Thyroid gland (tissue), 4 donors: ENCODE measurements at places on chromosomes 16 and 17. TPM values are rescaled to one million over a fixed set of nuclear protein-coding genes. Genes with fewer than 3 reads are reported as not detected.

- DNase-seq, result no peak
Measured at GRCh38 chr16:4908854-4909401, 28.0 kb downstream of the PPL start.

GRCh38 chr17:78360371-78361224, 721 bp upstream of the SOCS3 start:
- peak; percentile 95 for DNase-seq

GRCh38 chr16:35711958-35712357, 2252.5 kb downstream of the TP53TG3F start:
- DNase-seq, result no peak

- DNase-seq, result no peak
Measured at GRCh38 chr16:25966172-25967097, 274.7 kb downstream of the HS3ST4 start.

GRCh38 chr16:67286441-67287235, 7.3 kb downstream of the PLEKHG4 start:
- DNase-seq, result no peak

- DNase-seq, result no peak
Measured at GRCh38 chr16:28125592-28125991, 62.1 kb upstream of the GSG1L start.

DNA sequence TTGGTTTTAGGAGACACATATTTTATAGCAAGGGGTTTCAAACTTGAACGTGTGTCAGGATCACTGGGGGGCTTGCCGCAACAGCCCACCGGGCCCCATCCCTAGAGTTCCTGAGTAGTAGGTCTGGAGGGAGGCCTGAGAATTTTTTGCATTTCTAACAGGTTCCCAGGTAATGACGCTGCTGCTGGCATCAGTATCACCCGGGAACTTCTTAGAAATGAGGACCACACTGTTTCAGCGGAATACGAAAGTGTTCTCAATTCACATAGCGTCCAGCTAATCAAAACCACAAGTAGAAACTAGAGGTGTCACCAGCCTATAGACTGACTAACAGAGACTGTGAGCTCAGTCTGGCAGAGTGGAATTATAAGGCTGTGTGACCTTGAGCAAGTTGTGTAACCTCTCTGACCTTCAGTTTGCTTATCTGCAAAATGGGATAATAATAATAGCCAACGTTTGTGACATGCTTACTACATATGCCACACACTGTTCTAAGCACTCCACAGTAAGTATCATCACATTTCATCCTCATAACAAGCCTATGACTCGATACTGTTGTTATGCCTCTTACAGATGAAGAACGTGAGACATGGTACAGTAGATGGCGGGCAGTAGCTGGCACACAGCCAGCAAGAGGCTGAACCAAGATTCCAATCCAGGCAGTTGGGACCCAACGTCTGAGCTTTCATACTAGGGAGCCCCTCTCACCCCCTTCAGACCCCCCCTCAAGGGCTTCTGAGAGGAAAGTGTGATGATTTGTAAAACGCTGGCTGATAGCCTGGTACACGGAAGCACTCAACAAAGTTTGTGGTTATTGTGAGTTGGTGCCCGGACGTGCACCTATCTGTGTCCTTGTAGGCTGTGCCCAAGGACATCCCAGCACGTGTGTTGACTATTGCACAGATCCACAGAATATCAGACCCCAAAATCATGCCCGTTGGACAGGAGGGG, 4.6 kb upstream of the ICAM2 start:
- peak; percentile 31 for DNase-seq

DNA sequence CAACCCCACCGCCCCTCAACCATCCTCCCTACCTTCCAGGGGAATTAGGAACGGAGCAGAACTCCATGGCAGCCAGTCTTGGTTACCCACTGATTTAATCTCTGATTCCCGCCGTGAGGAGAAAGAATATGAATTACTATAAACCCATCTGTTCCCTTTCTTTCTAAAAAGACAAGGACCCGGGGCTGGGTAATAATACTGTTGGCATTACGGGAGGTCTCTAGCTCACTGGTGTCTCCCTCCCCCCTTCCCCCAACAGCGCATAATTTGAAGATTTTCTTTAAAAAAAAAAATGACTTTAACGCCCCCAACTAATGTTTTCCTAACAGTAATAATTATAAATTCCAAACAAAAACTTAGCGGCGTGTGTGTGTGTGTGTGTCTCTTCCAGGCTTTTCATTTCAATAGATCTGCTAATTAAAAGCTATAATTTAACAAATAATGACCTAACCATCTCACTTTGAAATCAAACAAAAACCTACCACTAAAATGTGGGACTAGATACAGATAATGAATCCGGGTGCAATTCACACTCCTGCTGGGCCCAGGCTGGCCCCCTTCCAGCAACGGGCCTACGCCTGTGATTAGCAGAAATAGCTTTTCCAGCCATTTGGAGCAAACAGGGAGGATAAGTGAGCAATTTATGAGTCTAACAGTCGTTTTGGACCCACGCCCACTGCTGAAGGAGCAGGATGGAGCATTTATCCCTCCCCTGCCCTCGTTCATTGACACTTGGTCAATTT, 18.2 kb upstream of the BHLHA9 start:
- no peak for DNase-seq

- DNase-seq, result peak; percentile 38
Measured at GRCh38 chr16:29984137-29984763, 10.6 kb downstream of the TAOK2 start.

GRCh38 chr16:2087748-2088631, 40.2 kb downstream of the TSC2 start:
- no peak for DNase-seq

GRCh38 chr17:10616502-10617119, 40.5 kb downstream of the MYH3 start:
- peak; percentile 81 for DNase-seq

DNA sequence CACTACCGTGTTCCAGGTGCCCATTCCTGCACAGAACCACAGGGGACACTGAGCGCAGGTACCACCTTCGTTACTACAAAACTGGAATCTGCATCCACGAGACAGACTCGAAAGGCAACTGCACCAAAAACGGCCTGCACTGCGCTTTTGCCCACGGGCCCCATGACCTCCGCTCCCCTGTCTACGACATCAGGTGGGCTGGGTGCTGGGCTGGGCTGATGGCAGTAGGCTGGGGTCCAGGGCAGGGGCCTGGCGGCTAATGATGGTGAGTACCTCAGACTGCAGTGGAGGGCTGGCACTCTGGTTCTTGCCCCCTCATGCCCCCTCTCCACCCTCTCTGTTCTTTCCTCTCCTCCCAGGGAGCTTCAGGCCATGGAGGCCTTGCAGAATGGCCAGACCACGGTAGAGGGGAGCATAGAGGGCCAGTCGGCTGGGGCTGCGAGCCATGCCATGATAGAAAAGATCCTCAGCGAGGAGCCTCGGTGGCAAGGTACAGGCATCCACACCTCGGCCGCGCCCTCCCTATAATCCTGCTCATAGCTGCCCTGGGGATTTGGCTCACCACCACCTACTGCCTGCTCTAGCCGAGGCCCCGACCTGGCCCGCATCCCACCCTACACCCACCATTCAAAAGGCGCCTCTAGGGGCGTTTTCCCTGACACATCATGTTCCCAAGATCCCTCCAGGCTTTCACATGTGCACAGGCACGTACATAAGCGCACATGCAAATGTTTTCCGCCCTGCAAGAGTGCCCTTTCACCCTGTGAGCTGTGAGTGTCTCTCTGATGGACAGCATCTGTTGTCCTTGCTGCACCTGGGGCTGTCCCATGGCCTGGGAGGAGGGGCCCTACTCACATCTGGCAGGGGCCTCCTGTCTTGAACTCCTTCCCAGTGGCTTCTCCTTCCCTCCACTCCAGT, 27.7 kb downstream of the UNK start:
- no peak for DNase-seq

DNA sequence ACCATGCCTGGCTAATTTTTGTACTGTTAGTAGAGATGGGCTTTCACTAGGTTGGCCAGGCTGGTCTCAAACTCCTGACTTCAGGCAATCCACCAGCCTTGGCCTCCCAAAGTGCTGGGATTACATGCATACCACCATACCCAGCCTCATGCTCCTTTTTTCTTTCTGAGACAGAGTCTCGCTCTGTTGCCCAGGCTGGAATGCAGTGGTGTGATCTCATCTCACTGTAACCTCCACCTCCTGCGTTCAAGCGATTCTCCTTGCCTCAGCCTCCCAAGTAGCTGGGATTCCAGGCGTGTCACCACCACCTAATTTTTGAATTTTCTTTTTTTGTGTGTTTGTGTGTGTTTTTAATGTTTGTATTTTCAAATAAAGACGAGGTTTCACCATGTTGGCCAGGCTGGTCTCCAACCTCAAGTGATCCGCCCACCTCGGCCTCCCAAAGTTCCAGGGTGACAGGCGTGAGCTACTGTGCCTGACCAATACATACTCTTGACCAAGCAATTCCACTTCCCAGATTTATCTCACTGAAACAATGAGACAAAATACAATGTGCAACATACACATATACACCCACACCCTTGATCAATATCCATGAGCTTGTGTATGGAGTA, 5.0 kb downstream of the GRB2 start:
- no peak for DNase-seq

GRCh38 chr16:62701426-62701825, 665.2 kb upstream of the CDH8 start:
- no peak for DNase-seq

DNA sequence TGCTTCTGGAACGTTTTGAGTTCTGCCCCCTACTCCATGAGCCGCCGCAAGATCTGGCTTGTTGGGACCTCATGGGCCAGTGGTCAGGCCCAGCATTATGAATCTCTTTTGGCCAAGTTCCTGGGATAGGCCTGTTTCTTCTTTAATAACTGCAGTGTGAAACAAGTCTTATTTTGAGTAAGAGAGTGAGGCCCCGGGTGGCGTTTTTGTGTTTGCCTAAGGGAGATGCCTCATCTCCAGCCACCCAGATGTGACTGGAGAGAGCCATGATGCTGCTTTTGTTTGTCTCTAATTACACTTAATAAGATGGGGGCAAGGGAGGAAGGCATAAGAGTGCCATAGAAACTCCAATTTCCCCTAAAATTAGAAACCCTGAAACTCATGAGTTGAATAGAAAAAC, 39.8 kb downstream of the KSR1 start:
- peak; percentile 84 for DNase-seq

DNA sequence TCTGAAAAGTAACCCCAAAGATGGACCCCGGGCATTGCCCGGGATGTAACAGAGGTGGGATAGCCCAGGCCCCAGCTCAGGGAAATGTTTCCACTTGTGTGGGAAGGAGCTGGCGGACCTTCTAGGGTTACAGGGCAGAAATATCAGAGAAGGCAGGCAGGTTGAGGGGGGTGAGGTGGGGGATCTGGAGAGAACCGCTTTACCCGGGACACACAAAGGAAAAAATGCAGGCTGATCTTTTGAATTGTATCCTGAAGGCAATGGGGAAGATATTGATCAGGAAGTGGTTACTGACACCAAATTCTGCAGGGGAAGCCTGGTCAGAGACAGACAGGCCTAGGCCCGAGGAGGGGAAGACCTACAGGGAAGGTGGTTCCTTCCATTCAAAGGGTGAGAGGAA, 3.5 kb downstream of the SLC47A1 start:
- no peak for DNase-seq

GRCh38 chr17:51261024-51261963, 948 bp downstream of the UTP18 start:
- DNase-seq, result no peak

DNA sequence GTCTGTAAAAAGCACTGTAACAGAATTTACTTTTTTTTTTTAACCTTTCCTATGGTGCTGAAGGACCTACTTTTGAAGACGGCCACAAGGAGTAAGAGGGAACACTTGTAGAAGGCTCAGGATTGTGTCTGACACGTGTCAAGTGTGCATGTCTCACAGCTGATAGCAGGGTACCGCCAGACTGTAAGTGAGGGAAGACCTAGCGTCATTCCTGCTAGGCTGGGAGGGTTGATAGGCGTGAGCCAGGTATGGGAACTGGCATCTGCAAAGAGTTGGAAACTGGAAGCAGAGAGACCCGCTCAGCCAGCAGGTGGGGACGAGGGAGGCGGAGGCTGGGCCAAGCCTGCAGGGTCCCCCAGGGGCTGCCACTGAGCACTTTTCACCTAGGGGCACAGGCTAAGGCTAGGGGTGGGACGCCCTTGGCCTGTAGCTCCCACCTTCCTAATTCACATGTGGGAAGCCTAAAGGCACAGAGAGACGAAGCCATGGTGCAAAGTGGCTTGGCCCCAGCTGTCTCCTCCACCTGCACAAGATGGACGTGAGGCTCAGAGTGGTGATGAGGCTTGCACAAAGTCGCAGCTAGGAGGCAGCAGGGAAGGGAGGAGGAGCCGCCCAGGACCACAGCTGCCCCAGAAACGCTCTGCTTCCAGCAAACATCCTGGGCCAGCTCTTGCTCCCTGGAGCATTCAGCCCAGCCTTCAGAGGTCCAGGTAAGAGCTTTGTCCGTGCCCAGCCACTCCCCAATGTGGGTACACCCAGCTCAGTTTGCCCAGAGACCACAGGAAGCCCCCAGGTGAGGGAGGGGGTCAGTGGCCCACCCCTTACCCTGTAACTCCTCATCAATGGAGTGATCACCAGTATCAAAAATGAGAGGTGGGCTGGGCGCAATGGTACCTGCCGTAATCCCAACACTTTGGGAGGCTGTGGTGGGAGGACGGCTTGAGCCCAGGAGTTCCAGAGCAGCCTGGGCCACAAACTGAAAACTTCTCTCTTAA, 18.9 kb downstream of the VASN start:
- no peak for DNase-seq

DNA sequence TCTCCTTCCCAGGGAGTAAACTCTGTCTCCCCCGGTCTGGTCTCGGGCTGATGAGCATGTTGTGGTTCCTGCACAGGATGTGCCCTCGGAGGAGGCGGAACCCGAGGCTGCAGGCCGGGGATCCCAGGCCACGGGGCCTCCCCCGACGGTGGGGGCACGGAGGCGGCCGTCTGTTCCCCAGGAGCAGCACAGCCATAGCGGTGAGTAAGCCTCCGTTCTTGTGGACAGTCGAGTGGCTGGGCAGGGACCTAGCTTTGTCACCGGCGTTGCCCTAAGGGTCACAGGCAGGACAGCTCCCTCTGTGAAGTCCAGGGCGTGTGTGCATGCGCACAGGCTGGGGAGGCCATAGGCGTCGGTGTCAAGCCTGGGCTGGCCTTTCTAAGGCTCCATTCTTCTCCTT, 3.5 kb downstream of the ZNF213 start:
- no peak for DNase-seq

GRCh38 chr16:85567101-85567866, 45.8 kb upstream of the GSE1 start:
- DNase-seq, result peak; percentile 40

KRTAP17-1 gene
- total RNA-seq, result not detected

HS3ST3B1 gene
- 1.2 TPM for total RNA-seq

CCR7 gene
- not detected for total RNA-seq

PPP1R27 gene
- total RNA-seq, result not detected

SMIM5 gene
- 4.2 TPM for total RNA-seq
